ENCODE measurements at places on chromosomes 7 and 10.
A peak's percentile ranks its signal among the peaks of the same experiment; 100 is the strongest.

GRCh38 chr10:3763852-3764625 is 21.0 kb downstream of the KLF6 start:
- DNase-seq = peak; percentile 75

DNA sequence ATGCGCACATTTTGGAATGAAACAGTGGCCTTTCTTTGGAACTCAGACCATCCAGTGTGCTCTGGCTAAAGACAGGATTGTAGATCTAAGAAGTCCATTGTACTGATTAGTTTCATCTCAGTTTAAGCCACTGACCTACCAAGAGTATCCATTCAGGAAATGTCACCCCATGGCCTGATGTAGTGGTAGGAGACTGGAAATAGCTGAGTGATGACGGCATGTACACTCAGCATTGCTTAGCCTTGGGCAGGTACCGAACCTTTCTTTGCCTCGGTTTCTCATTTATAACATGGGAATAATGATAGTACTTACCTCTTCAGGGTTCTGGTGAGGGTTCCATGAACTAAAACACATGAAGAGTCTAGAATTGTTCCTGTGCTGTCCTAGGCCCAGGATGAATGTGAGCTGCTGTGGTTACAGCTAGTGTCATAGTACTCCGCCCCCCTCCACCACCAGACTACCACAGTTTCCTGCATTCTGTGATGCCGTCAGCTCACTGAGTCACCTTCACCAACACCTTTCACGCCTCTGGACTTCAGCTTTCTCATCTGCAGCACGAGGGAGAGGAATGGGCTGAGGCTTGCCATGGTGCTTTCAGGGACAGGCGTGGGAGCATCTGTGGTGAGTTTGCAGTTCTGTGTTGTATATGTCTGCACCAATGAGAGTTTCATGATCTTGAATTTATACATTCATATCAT is 484.0 kb upstream of the GALNT17 start:
- peak; percentile 72 for DNase-seq

DNA sequence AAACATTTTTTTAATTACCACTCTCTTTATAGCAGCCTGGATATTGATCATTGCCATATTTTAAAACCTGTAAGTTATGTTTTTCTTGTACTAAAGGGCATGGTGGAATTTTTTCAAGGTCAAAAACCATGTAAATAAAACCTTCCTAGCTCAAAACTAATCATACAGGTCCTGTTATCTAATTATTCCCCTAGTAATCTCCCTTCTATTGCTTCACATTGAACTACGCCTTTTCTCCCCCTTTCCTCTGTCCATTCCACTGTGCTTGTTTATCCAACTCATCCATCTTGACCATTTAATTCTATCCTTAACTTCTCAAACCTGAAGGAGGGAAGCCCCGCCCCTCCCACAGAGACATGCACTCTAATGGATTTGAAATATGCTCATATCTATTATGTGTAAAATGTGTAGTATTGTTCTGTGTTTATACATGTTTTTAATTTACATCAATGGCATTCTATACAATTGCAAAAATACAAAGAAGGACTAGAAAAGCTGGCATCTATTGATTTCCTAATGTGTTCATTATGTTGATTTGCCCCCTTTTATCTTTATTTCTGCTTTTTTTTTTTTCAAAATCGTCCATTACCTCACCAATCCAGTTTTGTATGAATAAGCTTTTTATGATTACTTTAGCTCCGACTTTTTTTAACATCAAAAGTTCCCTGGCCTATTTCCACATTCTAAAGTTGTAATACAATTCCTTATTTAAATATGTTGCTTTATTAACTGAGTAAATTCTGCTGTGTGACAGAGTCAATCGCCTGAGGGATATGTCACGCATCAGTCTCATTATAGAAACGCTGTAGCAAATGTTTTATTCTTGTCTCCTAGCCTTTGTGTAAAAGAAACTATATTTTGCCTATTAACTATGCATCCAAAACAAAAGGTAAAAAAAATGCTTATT is 61.0 kb downstream of the MET start:
- no peak for DNase-seq

- no peak for DNase-seq
Observed at GRCh38 chr7:92133133-92133736, 1.0 kb downstream of the CYP51A1 start.

DNA sequence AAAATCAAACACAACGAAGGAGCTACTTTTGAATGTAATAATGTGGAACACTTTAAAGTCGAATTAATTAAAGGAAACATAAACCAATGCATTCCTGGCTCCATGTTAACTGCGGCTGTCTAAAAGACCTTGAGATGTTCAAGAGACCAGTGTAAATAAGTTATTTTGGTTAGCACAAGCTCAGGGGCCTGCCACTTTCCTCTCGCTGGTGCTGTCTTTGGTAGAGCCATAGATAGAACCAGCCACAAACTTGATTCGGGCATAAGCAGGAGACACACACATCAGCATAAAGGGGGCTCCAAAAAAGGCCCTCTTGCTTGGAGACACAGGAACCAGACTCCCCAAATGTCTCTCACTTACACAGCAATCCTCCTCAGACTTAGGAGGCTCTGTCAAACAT is 121.6 kb upstream of the TBX20 start:
- no peak for DNase-seq

DNA sequence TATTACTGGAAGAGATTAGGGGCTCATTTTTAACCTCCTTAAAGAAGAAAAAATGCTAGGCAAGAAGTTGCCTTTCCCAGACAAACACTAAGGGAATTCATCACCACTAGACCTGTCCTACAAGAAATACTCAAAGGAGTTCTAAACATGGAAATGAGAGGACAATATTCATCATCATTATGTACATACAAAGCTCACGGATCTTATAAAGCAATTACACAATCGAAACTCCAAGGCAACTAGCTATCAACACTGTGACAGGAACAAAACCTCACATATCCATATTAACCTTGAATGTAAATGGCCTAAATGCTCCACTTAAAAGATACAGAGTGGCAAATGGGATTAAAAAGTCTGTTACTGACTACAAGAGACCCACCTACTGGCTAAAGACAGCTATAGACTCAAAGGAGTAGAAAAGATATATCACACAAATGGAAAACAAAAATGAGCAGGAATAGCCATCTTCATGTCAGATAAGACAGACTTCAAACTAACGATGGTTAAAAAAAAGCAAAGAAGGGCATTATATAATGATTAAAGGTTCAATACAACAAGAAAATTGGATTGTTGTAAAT is 246.6 kb downstream of the ADRA2A start:
- DNase-seq = peak; percentile 31

DNA sequence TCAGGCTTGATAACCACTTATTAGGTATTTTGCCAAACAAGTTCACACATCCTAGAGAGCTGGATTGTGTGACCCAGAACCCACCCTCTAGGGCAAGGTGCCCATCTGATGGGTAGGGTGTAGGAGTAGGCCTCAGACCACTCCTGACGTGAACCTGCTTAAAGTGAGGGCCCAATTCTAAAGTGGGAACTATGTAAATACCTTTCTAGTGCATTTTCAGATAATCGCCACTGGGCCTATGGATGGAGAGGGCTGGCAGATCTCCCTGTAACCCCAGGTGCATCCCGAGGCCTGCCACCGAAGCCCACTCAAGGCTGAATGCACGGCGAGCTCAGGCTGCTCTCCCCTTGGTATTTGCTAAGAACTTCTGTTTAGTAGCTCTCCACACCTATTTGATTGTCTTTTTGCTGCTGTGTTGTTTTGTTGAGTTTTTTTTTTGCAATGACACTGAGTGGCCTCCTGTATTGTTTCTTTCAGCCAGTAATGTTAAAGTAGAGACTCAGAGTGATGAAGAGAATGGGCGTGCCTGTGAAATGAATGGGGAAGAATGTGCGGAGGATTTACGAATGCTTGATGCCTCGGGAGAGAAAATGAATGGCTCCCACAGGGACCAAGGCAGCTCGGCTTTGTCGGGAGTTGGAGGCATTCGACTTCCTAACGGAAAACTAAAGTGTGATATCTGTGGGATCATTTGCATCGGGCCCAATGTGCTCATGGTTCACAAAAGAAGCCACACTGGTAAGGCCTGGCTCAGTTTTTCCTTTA is 71.7 kb downstream of the IKZF1 start:
- no peak for DNase-seq

DNA sequence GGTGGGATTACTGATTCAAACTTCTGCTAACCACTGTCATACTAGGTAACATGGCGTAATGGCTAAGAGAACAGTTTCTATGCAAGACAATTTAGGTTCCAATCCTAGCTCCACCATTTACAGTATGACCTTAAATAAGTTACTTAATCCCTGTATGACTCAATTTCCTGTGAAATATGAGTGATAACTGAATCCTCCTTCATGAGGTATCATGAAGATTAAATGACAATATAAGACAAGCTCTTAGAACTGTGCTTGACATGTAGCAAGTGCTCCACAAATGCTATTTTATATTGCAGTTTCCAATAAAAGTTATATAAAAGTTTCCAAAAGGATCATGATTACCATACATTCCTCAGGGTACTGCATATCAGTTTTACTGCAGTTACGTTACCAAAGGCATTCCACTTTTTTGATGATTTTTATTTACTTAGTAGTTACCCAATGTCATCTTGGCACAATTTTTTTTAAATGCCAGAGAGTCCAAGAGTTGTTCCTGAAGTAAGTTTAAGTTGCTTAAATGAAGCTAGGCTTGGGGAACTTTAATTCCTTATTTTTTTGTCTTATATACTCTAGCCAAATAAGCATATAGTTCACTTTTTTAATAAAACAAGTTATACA is 7.1 kb downstream of the DOCK4 start:
- DNase-seq = peak; percentile 45

- no peak for DNase-seq
Observed at GRCh38 chr10:123835575-123835974, 56.0 kb downstream of the CPXM2 start.

DNA sequence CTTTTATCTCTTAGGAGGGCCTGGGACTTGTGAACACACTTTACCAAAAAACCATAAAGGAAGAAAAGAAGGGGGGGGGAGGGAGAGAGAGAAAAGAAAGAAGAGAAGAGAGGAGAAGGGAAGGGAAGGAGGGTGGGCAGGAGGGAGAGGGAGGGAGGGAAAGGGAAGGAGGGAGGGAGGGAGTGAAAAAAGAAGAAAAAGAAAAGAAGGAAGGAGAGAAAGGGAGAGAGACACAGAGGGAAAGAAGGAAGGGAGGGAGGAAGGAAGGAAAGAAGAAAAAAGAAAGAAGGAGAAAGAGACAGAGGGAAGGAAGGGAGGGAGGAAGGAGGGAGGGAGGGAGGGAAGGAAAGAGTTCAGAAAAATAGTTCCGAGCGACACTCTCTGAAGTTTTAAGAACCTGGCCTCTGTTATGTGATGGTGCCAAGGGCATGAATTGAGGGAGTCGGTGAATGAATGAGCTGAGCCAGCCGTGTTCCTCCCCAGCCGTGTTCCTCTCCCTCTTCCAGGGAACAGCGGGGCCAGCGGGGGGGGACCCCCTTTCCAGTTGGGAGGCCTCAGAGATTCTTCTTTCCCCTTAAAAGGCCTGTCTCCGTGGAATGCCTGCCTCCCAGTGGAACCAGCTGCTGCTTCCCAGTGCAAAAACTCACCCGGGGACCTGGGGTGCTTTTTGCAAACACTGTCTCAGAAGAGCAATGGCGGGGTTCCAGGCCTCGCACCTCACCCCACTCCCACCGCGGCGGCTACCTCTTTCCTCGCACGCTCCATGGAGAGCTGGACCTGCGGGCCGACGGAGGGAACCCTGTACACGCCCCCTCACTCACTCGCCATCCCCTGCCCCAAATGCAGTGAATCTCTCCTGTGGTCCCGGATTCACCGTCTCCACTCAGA is 84.1 kb downstream of the FOXL3 start:
- DNase-seq = no peak

GRCh38 chr7:133300088-133300487 is 47.2 kb downstream of the EXOC4 start:
- no peak for DNase-seq

GRCh38 chr10:97708976-97709946 is 4.3 kb upstream of the MARVELD1 start:
- DNase-seq = peak; percentile 93

DNA sequence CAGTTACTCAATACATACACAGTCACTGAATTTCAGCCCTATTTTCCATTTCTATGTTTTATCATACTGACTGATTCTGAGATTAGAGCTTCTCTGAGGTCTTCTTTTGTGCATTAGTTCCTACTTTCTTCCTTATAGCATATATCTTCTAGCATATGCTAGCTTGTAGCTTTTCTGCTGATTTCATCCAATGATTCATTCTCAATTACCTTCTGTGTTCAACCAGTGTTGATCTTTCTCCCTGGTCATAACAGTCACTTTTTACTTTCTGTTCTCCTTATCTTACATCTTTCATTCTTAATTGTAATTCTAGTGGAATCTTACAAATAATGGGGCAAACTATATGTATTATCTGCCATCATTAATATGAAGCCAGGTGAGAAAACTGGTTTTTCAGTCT is 159.5 kb upstream of the HGF start:
- DNase-seq = peak; percentile 31

DNA sequence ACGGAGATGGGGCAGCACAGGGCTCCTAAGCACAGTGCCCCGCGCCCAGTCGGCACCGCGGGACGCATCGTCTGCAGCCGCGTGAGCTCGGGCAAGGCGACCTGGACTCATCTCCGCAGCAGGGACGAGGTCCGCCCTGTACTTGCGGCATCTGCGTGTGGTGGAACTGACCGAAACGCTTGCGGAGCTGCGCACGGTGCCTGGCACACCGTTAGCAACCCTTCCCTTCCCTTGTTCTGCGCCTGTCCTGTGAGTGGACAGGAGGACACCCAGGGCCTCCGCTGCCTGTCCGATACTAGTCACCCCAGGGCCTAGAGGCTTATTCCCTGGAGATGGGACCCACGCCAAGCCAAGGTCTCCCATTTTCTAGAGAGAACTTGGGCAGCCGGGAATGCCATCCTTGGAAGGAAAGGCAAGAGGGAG is 98.5 kb downstream of the WDR11 start:
- DNase-seq = no peak

- peak; percentile 52 for DNase-seq
Observed at GRCh38 chr10:100186253-100187212, 704 bp upstream of the ERLIN1 start.

- DNase-seq = no peak
Observed at GRCh38 chr10:62424026-62424425, 49.9 kb downstream of the ZNF365 start.

- DNase-seq = no peak
Observed at GRCh38 chr7:7709291-7709690, 9.1 kb downstream of the RPA3 start.

All from EH (cell line).